ENCODE measurements at places on chromosomes 4 and X. TPM values are rescaled to one million over a fixed set of nuclear protein-coding genes. Genes with fewer than 3 reads are reported as not detected.

The DCHS2 gene
- 0.17 TPM for total RNA-seq

The DUSP9 gene
- total RNA-seq = 0.05 TPM

The SMR3B gene
- total RNA-seq = not detected

The UGT2B11 gene
- total RNA-seq = not detected

The ZNF141 gene
- total RNA-seq = 12.7 TPM

The TRIM2 gene
- total RNA-seq = 12.6 TPM

The TMLHE gene
- 11.5 TPM for total RNA-seq

The YIPF7 gene
- not detected for total RNA-seq

The ZBTB33 gene
- total RNA-seq = 17.1 TPM

The EDA2R gene
- 1.1 TPM for total RNA-seq

The MCUB gene
- 163 TPM for total RNA-seq

The SORCS2 gene
- 0.05 TPM for total RNA-seq

The TEX11 gene
- not detected for total RNA-seq

The PAGE2B gene
- not detected for total RNA-seq

The NDST3 gene
- total RNA-seq = 6.5 TPM

All from dermis blood vessel endothelial cell (primary cell).